DMS 273 treated with DMSO at 0.1 percent for 48 hours (cell line): ENCODE measurements at places on chromosomes 4 and X.

DNA sequence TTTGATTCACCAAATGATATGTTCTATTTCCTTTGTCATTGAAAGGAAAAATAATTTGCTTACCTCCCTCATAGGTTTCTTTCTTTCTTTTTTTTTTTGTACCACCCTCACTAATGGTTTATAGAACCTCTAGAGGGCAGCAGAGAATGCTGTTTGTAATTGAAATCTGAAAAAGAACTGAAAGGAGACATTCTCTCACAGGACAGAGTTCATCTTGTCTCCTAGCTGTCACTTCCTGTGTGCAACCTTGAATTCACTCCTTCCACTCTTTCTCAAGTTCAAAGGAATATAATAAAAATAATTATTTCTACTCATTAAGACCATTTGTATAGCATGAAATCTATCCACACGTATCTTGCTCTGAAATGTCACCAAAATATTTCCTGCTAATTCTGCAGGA is 51.0 kb downstream of the GUCY1B1 start:
- DNase-seq, result peak; percentile 32

DNA sequence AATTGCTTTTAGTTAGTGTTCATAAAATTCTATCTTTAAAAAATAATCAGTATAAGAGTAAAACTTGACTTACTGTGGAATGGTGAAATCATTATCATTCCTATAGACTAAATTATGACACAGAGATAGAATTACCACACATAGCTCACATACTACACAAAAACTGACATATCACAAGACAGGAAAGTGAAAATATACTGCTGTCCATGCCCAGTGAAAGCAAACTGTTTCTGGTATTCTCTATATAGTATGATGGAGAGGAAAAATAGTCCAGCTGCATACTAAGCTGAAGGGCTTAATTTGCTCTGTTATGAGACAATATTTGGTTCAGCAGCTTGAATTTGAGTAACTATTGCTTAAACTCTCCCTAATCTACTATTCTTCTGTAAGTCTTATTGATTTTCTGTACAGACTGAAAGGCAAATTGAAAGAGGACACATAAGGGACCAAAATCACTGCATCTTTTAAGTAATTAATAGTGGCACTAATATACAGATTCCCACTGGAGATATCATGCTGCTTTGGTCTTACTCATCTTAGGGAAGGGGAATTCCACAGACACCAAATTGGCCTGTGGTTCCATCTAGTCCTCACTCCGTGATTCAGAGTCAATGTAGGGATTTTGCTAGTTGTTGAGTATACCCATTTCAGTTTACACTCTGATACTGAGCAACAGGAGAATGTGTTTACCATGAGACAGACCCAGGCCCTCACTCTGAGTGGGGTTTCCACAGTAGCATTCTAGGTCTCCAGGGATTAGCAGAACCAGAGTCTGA is 47.4 kb upstream of the AGA start:
- DNase-seq, result no peak

DNA sequence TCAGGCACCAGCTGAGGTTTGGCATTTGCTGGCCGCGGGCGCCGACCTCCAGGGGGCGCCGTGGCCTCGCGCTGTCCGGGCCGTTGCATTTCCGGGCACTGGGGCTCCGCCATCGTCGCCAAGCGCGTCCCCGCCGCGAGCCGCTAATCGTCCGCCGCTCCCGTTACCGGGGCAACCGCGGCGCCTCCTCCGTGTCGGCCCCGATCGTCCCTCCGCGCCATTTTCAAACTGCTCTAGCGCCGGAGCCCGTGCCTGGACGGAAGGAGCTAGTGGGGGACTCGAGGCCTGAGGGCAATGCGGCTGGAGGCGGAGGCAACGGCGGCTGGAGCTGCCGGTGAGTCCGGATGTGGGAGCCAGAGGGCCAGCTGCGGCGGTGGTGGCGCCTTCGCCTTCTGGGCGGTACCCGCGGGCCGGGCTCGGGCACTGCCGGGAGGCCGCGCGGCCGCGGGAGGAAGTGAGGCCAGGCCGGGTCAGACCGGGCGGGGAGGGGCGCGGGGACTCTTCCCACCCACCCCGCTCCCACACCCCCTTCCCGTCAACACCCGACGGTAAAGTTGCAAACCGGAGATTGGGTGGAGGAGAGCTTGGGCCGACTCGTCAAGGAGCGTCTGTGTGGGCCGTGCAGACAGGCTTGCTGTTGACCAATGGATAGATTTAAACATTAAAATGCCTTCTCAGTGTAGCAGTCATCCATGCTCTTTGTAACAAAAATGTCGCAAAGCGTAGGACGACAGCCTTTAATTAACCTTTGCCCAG is at the start of gene CEP135:
TSS of gene CEP135 (plus strand) at position 220 of the 756 bp plus-strand sequence. CDS start 3,186 bp downstream, outside the sequence.
- peak; percentile 52 for DNase-seq

GRCh38 chr4:681736-682451 is 7.1 kb downstream of the SLC49A3 start:
- DNase-seq, result no peak

DNA sequence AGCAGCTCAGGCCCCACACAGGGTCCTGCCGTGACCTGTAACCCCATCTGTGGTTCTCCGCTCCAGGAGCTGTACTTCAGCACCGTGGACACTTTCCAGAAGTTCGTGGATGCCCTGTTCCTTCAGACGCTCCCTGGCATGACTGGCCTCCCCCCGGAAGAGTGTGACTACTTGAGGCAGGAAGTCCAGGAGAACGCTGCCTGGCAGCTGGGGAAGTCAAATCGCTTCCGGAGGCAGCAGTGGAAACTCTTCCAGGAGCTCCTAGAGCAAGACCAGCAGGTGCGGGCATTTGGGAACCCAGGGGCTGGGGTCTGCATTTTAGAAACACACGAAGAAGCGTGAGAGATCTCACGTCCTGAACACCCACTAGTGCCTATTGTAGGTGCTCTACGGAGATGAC is 72.5 kb downstream of the EVC start:
- DNase-seq, result no peak

DNA sequence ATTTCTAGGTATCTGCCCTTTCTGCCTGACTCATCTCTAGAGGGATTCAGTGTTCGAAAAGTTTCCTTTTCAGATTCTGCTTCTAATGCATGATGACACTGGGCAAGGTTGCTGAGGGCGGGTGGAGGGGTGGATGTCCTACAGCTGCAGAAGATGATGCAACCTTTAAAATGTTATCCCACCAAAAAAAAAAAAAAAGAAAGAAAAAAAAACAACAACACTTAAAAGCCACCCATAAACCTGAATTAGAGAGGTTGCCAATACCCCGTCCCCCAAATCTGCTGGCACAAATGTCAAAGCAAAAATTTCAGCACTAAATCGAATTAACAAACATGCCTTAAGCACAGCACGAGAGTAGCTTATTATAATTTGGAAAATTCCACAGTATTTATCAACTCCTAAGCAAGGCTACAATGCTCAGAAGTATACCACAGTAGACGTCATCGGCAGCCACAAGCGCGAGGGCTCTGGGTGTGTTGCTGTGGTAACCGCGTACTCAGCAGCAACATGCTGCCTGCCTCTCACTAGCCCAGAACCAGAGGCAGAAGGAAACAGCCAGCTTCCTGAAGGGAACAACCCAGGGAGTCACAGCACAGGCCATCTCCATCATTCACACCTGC is 167.5 kb upstream of the MAP3K15 start:
- no peak for DNase-seq

DNA sequence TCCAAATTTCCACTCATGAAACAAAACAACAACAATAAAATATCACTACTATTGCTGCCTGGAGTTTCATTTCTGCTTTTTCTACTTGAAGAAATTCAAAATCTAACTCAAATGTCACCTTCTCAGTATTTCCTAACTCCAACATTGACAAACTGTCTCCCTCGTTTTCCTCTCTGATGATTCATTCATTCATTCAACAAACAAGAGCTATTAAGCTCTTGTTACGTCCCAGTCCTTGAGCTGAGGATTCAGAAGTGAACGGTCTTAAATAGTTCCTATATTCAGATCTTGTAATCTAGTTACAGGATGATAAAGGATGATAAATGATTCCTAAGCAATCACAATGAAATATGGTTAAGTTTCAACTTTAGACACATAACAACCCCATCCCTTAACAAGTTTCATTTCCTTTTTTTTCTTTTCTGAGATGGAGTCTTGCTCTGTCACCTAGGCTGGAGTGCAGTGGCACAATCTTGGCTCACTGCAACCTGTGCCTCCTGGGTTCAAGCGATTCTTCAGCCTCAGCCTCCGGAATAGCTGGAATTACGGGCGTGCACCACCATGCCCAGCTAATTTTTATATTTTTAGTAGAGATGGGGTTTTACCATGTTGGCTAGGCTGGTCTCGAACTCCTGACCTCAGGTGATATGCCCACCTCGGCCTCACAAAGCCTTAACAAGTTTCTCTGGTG is 1.7 kb downstream of the SLC9B2 start:
- no peak for DNase-seq
